Ascending aorta (tissue), 2 donors: ENCODE measurements at places on chromosomes 16 and 17. TPM values are rescaled to one million over a fixed set of nuclear protein-coding genes. Genes with fewer than 3 reads are reported as not detected.

GRCh38 chr16:68900009-68900408 lies 56.7 kb downstream of the TANGO6 start:
- no peak for DNase-seq

DNA sequence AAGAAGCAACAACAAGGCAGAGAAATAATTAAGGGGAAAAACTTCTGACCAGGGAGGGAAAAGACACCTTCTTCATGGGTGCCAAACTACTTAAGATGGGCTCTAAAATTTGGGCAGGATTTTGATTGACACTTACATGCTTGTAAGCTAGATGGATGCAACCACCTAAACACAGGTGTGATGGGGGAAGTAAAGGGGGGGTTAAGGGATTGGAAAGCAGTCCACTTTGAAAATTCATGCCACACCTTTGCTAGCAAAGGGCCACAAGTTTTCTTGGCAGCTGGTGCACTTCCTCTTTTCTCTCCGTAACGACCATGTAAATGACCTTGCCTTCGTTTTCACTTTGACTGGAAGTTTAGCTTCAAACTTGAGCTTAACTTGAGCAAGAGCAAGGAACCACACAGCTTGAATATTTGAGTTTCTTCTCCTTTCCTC lies 14.3 kb upstream of the PRKAR1A start:
- DNase-seq: no peak

DNA sequence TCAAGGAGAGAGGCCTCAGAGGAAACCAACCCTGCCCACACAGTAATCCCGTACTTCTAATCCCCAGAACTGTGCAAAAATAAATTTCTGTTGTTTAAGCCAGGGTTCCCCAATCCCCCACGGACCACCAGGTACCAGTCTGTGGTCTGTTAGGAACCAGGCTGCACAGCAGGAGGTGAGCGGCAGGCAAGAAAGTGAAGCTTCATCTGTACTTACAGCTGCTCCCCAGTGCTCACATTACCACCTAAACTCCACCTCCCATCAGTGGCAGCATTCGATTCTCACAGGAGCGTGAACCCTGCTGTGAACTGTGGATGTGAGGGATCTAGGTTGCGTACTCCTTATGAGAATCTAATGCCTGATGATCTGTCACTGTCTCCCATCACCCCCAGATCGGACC lies 101.1 kb upstream of the CDC42EP4 start:
- no peak for DNase-seq

GRCh38 chr17:4833941-4834680 lies 971 bp downstream of the MINK1 start:
- no peak for DNase-seq

Gene CCT6B
- not detected for total RNA-seq

GRCh38 chr17:82246365-82247181 lies 17.7 kb downstream of the SLC16A3 start:
- DNase-seq: no peak

GRCh38 chr17:68849673-68850610 lies 105.2 kb downstream of the ABCA8 start:
- no peak for DNase-seq

DNA sequence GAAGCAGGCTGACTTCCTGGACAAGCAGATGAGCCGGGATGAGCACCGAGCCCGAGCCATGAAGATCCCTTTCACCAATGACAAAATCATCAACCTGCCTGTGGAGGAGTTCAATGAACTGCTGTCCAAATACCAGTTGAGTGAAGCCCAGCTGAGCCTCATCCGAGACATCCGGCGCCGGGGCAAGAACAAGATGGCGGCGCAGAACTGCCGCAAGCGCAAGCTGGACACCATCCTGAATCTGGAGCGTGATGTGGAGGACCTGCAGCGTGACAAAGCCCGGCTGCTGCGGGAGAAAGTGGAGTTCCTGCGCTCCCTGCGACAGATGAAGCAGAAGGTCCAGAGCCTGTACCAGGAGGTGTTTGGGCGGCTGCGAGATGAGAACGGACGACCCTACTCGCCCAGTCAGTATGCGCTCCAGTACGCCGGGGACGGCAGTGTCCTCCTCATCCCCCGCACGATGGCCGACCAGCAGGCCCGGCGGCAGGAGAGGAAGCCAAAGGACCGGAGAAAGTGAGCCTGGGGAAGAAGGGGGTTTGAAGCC lies 11.0 kb downstream of the NFE2L1 start:
- DNase-seq: no peak

DNA sequence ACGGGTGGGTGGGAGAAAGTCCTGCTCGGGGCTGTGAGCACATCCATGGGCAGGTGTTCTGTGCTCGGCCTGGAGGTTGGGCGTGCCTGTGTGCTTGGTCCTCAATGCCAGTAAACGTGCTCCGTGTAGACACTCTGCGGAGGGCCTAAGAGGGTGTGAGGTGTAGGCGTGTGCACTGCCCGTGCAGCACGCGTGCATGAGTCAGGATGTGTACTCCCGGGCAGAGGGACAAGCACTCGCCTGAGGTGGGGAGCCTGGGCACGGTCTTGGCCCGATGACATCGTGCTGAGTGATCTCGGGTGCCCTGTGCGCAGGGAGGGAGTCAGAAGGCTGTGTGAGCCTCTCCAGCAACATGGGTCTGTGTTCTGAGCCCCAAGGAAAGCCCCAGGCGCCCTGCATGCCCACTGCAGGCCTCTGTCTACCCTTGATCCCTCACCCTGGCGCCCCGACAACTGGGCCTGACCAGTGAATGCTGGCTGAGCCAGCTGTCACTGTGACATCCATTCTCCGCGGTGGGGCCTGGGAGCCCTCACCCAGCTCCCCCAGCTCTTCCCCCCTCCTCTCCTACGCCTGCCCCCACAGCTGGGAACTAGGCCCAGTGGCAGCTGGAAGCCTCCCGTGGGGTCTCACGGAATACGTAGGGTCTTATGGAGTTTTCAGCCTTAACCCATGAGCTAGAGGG lies 23.5 kb upstream of the NXPH3 start:
- DNase-seq: peak; percentile 59

DNA sequence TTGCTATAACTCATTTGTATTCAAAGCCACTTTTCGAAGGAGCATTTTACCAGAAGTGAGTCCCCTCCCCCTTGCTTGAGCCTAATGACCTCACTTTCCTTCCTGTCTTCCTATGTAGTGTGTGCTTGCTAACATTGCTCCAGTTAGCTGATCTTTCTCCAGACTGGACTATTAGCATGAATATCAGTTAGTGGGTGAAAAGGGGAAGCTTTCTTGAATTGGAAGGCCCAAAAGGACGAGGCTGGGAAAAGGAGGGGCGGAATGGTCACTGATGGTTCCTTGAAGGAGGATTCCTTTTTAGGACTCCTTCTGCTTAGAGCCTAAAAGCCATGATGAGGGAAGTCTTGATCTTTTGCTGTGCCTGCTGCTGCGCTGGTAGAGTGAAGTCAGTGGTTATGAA lies 11.9 kb downstream of the MAP3K3 start:
- DNase-seq: no peak

DNA sequence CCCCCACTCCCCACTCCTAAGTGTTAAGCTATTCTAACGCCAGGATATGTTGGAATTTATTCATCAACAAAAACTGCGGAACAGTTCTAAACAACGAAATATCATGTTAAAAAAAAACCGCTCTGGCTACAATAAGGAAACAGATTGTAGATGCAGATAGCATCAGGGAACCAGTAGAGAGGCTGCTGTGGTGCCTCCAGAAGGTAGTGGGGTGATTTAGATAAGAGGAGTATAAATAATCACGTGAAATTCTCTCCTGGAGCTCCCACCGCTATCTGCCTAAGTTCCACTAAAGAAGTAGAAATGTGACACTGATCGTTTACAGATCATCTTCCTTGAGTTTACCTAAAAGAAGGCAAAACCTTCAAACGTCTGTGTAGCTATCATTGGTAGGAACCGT lies 8.0 kb downstream of the AHSP start:
- DNase-seq: no peak

- no peak for DNase-seq
Observed at GRCh38 chr17:49093131-49093530, 39.4 kb upstream of the B4GALNT2 start.

Gene SGCA
- 78.5 TPM for total RNA-seq

DNA sequence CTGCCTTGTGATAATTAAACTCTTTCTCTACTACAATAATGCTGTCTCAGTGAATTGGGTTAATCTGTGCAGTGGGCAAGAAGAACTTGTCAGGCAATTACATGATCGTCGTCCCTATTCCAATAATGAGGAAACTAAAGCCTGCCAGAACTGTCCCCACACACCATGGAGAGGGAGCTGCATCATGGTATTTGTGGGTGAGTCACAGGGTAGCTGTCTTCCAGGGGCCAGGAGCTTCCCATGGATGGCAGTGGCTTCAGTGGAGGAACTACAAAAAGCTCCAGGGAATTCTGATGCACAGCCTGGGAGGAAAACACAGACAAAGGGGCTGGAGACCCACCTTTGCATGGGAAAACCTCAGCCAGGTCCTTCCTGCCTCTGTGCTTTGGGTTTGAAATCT lies 83.3 kb upstream of the C16orf82 start:
- DNase-seq: no peak

- no peak for DNase-seq
Observed at GRCh38 chr16:27547134-27547533, 2.6 kb downstream of the GTF3C1 start.
